ENCODE measurements at places on chromosomes 4 and X. TPM values are rescaled to one million over a fixed set of nuclear protein-coding genes. Genes with fewer than 3 reads are reported as not detected.

Gene AREG
- not detected for total RNA-seq

Gene DGAT2L6
- total RNA-seq: not detected

Gene ASB12
- 0.41 TPM for total RNA-seq

Gene STK32B
- total RNA-seq: not detected

Gene P2RY4
- total RNA-seq: not detected
